Midbrain (tissue), 1 donor: ENCODE measurements at places on chromosomes 1 and 21.
A peak's percentile ranks its signal among the peaks of the same experiment; 100 is the strongest.

DNA sequence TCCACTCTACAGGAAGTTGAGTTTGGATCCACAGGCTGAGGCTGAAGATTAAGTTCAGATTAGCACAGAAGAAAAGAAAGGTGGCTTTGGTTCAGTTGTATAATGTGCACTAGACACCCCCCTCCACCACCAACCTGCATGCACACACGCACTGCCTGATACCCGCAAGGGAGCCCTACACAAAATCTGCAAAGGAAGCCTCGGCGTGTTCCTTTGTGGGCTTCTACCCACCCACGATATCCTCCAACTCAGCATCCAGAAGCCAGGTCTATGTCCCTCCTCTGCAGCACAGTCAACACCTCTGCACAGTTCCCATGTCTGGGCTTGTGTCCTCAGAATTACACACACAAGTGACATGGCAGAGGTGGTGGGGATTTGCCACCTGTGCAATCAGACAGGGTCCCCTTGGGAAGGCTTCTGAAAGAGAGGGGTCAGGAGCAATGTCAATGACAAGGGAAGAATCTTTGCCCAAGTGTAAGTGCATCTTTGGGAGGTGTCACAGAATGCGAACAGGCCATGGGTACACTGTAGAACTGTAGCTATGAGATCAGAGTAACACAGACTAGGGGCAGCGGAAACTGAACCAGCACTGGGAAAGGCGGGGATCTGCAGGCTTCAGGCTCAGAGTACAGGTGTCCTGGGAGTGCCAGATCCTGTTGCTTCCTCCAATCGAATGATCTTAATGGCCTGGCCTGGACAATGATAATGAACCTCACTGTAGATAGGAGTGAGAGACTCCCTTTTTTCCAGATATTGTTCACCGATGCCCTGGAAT lies 148.6 kb upstream of the ETV3 start:
- DNase-seq, result no peak

- no peak for DNase-seq
These were observed 829 bp upstream of the HES2 start for GRCh38 chr1:6420454-6421042.

- DNase-seq, result peak; percentile 40
These were observed 22.4 kb upstream of the PADI2 start for GRCh38 chr1:17141441-17142197.

GRCh38 chr1:209062081-209062620 lies 521.4 kb upstream of the CAMK1G start:
- no peak for DNase-seq

DNA sequence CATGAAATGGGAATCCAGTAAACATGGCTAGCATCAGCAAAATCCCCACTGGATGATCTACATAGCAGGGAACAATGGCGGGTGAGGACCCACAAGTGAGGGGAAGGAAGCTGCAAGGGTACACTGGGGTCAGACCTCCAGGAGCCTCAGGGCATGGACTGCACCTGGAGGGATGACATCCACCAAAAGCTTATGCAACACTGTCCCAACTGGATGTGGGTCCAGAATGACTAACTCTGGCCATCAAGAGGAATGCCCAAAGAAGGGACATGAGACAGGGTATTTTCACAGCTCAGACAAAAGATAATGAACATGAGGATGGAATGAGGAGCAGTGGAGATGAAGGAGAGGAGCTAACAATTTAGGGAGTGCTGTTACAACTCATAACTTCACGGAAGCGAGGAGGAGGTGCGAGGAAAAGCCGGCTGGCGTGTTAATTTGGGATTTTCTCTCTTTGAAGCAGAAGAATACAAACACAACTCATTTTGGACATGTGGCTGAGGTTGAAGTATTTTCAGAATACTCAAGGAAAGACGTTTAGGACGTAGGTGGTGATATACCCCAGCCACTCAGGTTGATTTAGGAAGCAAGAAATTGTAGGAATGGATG lies 5.7 kb downstream of the HLCS start:
- no peak for DNase-seq

DNA sequence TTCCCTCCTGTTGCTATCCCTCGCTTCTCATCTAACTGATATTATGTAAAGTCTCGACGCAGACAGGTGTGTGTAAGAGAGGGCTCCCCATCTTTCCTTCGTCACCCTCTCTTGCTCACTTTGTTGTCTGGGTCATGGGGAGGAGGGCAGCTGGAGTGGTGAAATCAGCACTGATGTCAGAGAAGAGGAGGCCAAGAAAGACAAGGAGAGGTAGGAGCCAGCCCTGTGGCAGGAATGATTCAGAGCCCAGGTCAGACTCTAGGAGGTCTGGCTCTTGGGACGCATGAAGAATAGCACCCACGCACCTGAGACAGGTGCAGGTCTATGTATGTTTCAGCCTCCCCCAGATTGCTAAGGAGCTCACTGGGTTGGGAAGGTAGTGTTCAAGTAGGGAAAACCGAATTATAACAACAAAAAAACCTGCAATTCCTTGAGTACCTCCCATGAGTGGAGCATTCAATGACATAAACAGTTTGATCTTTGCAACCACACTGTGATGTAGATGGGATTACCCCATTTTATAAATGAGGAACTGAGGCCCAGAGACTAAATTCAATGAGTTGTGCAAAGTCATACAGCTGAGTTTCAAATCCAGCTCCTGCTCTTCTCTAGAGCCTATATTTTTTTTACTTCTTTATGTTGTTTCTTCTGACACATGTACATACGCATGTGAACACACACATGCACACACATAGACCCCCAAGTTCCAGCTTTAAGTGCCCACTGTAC lies 10.4 kb downstream of the NUAK2 start:
- no peak for DNase-seq

- no peak for DNase-seq
These were observed 8.9 kb downstream of the VTCN1 start for GRCh38 chr1:117201808-117202207.

DNA sequence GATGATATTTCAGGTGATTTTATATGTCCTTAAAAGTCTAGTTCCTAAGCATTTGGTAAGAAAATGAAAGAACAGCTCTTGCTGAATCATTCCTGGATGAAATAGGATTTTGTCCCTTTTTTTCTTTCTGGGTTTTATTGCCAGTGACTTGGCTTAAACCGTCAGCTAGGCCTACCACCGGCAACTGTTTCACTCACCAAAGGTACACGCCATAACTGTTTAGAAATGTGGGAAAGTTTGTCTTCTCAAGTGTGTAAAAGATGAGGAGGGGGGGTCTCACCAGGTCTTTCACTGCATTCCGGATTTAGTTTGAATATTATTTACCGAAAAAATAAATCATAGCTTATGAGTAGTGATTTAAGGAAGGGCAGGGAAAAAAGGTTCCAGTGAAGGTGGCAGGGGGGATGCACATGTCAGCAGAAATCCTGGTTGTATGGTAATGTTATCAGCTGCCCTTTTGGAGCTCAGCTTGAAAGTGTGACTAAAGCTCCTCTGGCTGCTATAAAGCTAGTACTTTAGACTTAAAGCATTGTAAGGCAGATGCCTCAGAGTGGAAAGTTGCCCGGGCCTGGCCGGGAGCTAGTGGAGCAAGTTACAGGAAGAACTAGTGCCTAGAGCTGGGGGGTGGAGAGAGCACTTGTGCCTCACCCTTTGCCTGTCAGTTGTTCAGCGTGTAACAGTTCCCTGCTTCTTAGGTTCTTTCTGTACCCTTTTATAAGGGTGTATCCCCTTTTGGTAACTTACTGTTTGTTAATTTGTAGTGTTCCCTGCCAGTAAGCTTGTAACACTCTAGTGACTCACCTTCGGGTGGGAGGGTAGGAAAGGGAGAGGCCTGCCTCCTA lies 3.1 kb downstream of the ATP1A1 start:
- peak; percentile 35 for DNase-seq

- no peak for DNase-seq
These were observed 20.9 kb upstream of the LRP8 start for GRCh38 chr1:53348486-53349368.

DNA sequence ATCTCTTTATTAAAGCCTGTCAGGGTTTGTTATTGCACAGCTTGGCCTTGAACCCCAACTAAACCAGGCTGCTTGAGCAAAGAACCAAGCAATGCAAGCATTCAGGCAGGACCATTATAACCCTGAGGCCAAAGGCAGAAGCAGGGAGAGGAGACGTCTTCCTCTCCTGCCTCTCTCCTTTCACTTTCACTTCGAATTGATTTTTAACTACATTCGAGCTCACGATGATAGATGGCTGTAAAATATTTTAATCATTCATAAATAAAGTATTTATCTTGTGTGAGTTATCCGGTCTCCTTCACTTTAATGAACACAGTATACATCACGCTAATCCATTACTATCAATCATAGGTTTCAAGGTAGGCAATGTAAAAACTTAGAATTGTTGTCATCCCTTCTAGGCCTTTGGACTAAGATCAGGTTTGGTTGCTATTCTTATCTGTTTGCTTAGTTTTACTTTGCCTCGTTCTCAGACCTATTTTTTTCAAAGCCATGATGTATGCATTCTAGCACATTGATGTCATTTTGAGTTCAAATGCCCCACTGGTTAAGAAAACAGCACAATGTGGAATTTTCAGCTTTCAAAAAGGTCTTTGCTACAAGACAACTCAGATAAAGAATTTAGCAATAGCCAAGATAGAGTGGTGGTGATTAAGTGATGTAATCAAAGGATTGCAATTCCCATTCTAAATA lies 480.2 kb upstream of the RUNX1 start:
- no peak for DNase-seq

GRCh38 chr1:77794550-77794949 lies 15.1 kb downstream of the MIGA1 start:
- no peak for DNase-seq

- DNase-seq, result no peak
These were observed 17.4 kb downstream of the IQGAP3 start for GRCh38 chr1:156554971-156555370.

DNA sequence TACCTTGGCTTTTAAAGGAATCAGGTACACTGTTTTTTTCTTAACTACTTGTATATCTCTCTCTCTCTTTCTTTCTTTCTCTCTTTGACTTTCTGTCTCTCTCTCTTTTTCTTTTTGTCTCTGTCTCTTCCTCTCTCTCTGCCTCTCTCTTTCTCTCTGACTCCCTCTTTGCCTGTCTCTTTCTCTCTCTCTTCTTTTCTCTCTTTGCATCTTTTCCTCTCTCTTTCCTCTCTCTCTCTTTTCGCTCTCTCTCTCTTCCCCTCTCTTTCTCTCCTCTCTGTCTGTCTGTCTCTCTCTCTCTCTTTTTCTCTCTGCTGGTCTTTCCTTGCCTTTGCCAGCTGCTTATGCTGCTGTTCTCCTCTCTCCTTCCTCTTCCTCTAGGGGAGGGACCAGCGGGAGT lies 143.2 kb downstream of the TRIM33 start:
- no peak for DNase-seq

- DNase-seq, result no peak
These were observed 577 bp downstream of the IKBKE start for GRCh38 chr1:206470692-206471414.

DNA sequence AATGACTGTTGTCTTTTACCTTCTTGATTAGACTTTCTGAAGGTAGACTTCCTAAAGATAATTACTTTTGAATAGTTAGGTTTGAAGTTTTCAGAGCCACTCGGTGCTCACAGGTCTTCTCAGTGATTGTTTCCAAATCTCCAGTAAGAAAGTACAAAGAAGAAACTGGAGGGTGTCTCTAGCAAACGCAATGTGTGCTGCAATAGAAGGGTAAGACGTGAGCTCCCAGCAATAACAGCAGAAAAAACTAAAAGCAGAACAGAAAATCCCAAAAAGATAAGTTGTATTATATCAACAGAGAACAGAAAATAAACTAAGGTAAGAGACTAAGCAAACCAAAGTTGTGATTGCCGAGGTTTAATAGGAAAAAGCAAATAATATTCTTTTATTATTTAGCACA lies 1.8 kb downstream of the CTTNBP2NL start:
- no peak for DNase-seq

DNA sequence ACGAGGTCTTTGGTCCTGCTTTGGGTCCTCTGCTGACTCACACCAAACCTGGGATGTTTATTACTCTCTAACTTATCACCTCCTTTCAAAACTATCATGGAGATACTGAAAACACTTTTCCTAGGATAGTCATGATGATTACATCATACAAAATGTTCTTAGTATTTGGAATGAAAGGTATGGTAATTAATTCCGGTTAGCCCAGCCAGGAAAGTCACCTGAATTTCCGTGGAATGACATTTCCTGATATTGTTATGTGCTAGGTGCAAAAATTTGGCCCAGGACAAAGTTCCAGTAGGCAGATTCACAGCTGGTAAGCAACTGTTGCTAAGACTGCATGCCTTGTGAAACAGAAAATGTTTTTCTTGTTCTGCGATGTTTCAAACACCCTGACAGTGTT lies 203.4 kb downstream of the ZNF648 start:
- no peak for DNase-seq

DNA sequence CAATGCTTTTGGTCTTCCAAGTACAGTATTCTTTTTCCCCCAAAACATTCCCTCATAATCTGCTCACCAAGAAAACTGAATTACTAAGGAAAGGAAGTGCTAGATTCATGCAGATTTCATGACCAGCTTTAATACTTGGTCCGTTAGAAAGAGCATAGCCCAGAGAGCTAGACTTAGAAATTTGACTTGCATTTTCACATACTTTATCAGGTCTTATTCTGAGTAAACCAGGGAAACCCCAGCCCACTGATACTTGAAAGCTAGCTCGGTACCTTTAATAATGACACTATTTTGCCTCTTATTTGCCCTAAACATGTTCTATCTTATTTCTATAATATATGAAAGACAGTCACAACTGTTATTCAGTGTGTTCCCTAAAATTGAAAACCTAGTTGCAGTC lies 204.5 kb downstream of the TTLL7 start:
- no peak for DNase-seq

DNA sequence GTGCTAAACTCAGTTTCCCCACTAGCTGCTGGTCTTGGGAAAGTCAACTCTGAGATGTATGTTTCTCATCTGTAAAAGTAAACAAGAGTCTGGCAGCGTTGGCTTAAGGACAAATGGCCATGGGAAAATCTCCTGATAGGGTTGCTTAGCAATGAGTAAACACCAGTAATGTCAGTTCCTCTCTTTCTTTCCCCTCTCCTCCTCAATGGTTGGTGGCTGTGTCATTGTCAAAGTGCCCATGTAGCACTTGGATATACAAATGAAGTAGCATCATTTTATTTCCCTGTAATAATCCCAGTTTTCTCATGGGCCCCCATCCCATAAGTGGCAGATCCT lies 2.2 kb upstream of the FYB2 start:
- no peak for DNase-seq

DNA sequence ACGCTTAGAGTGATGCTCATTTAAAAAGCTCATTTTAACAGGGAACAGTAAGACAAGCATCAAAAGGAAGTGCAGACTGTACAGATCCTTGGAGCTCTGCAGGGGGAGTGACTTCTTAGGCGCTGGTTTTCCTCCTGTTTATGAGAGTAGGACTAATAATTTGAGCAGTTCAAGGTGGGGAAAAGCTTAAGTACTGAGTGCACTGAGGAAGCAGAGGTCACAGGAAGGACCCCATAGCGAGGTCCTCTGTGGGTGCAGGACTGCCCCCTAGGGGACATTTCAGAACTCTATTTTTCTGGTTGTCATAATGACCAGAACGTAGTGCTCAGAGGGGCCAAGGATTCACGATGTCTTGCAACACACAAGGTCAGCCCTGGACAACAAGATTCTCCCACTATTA lies 112.1 kb downstream of the HLCS start:
- peak; percentile 82 for DNase-seq
